ENCODE measurements at places on chromosomes 3 and 15. TPM values are rescaled to one million over a fixed set of nuclear protein-coding genes. Genes with fewer than 3 reads are reported as not detected.

The FOXB1 gene
- total RNA-seq = not detected

The HTR3E gene
- not detected for total RNA-seq

The SEMA7A gene
- 18.1 TPM for total RNA-seq

The TMEM40 gene
- total RNA-seq = 0.79 TPM

The GLT8D1 gene
- total RNA-seq = 33.3 TPM

The IL17RB gene
- total RNA-seq = 11.8 TPM

The SLCO3A1 gene
- 1.6 TPM for total RNA-seq

The TMEM158 gene
- total RNA-seq = 0.08 TPM

The LSMEM2 gene
- 0.08 TPM for total RNA-seq

GRCh38 chr3:9500108-9501050 is 53.2 kb downstream of the LHFPL4 start:
- peak; percentile 65 for DNase-seq

DNA sequence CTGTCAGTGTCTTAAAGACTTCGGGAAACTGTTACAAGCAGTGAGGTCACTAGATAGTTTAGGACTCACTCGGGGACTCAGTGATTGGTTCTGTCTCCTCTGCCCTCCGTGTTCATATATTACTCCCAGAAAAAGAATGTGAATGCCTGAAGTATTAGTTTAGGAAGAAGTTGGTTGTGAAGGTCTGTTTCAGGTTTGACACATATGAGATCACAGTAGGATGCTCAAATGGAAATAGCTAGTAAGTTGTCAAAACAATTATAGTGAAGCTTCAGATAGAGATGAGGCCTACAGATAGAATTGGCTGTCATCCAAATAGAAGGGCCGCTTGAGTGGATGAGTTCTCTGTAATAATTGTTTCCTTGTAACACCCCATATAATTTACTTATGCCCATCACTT is 172.6 kb downstream of the PLCL2 start:
- DNase-seq = no peak

- no peak for DNase-seq
Observed at GRCh38 chr3:45962033-45962432, 18.8 kb downstream of the CXCR6 start.

GRCh38 chr15:101614001-101614585 is 38.1 kb downstream of the TM2D3 start:
- no peak for DNase-seq

DNA sequence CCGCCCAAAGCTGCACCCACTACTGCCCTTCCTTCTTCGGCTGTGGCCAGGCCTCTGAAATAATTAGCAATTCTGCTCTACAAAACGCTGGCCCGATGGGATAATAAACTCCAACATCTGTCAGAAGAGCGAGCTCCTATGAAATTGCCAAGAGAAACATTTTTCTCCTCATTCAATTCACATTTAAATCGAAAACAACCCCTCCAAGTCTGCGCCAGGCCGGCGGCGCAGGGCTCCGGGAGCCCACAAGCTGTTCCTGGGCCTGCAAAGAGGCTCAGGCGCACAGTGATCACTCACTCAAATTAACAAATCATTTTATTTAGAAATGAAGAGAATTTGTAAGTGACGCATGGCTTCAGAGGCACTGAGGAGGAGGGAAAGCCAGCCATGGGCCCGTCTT is 55.3 kb upstream of the TMEM115 start:
- DNase-seq = no peak

DNA sequence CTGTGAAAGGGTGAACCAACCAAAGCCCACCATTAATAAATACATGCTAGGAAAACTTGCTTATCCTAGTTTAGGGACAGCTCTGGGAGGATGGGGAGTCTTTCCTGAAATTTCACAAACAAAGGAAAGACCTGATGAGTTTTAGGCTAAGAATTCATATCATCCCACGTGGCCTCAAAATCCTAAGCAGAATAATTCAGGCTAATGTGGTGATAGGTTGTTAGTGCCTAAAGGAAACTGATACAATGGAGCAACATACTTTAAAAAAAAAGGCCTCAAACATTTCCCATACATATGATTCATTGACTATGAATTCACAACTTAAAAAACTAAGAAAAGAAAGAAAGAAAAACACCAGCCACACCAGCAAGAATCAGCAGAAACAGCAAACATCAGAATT is 126.9 kb upstream of the CNTN4 start:
- DNase-seq = no peak

DNA sequence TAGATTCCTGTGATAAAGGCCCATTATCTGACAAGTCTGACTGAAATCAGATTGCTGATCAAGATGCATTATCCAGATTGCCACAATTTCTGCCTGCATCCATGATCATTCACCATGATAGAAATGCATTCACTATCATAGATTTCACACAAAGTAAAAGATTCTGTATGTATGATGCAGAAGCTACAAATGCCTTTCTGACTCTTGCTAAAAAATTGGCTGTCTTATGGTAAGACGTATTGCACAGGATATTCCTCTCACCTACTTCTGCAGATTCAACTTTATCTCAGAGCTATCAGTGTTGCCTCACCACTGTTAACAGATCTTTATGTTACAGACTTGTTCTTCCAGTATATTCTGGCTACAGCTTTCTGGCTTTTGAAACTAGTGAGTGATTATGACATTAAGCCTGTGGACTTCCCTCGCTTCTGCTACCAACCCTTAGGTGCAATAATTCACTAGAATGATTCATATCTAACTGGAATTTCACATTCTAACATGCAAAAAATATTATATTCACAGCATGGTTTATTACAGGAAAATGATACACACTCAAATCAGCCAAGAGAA is 955.3 kb downstream of the EPHA3 start:
- DNase-seq = no peak

DNA sequence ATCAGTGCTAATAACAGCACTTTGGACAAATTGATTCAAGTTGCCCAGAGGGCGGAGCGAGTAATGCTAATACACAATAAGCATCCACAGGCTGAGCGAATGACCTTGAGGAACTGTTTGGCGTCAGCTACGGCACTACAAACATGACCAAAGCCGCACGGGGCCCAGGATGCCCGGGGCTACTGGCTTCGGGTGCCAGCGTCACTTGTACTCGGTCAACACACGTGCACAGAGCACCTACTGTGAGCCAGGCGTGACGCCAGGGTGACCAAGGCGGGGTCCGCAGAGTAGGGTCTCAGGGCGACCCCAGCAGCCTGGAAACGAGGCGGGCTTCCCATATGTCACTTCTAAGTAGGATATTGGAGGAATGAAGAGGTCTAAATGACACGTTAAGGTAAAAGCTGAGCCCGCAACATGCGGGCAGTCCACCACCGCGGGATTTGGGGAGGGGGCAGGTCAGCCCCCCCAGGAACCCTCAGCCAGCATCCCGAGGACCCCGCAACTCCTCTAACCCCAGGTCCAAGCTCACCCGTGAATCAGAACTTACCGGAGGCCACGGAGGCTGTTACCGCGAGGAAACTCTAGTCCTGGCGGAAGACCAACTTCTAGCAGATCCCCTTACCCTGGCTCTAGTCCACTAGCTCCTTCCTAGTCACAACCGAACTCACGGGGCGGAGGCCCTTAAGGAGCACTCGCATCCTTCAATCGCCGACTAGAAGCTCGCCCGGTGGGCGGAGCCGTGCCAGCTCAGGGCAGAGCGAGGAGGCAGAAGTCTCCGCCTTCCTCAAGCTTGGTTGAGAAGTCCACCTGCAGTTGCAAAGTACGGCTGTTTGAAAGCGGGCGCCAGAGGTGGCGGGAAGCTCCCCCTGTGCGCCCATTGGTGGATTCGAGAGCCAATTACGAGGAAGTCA is at the start of gene CEP152:
Gene CEP152, minus strand, starts transcription at position 656 of the 911 bp plus-strand sequence. CDS start 5,420 bp downstream, outside the sequence.
- DNase-seq = peak; percentile 99

GRCh38 chr3:43523454-43524053 is 98.3 kb downstream of the ANO10 start:
- DNase-seq = no peak

DNA sequence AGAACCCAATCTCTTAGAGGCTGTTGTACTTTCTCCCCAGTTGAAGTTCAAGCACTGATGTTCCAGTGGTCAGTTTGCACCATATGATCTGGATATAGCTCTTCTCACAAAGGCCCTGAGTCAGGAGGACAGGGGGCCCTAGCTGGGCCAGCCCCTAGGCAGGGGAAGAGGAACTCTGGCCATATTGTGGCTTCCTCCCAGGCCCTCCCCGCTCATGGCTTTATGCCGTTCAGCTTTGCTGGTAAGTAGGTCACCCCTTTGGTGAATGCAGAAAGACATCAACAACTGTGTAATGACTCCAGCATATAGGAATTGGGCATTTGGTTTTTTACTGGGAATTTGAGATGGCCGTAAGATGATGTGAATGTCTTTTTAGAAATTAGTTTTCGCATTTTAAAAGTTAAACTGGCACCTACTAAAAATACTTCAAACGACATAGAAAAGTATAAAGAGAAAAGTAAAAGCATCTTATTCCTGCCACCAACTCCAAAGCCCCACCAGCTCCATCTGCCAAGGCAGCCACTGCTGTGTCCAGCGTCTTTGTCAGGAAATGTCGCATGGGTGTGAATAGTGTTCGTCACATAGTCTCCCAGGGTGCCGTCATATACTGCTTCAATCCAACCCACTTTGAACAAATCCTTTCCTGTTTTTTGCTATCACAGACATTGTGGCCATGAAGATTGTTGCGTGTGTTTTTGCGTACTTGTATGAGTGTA is 25.3 kb downstream of the CCR9 start:
- DNase-seq = no peak

DNA sequence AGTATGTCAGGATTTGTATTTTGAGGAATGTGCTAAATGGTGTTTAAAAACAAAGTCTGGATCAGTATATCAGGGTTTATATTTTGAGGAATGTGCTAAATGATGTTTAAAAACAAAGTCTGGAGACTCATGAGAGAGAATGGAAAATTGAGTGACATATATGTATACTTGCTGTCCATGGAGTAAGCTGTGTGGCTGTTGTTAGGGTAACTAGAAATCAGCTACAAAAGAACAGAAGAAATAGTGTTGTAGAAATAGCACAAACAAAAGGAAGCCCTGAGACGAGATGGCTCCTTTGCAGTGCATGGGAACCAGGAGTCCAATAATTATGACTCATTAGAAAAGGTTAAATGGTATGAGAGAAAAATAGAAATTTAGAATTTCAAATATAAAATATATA is 282.7 kb upstream of the MANF start:
- no peak for DNase-seq

DNA sequence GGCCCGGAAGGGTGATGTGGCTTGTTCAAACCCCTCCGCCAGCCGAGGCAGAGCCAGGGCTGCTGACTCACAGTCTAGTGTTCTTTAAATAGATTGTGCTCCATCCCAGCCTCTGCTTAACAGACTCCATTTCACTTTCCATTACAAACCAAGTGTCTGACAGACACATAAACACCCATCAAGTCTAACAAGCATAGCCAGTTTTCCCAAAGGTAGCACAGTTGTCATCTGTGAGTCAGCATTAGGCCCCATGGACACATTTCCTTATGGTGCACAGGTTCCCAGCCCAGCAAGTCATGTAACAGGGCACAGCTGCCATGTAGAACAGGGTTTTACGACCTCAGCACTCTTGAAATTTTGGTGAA is 109.9 kb upstream of the RAP2B start:
- no peak for DNase-seq

DNA sequence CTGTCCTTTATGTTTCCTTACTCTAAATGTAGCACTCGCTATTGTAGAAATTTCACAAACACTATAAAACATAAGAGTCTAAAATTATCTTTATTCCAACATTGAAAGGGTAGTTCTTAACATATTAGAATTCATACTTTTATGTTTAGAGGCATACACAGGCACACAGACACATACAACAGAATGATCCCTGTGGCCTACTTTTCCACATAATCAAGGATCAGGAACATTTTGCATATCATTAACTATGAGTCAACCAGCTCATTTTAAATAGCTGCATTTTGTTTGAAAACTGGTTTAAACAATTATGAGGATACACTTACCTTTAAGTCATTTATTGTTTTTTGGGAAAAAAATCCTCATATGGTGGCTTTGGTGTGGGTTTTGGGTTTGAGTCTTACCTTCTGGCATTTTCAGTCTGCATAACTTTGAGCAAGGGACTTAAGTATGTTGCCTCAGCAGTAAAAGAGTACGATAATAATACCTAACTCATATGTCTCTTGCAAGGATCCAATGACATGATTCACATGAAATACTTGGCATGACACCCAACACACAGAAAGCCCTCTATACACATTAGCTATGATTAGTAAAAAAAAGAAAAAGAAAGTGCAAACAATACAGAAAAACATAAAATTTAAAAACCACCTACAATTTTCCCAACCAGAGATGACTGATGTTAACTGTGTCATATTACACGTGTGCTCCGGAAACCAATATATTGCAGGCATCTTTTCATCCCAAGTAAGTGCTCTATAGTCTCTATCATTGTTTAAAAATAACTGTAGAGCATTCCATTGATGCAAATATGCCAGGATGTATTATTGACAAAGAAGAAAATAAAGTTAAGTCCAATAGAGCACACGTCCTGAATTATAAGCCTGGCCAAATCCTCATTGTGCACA is 213.1 kb upstream of the ADAMTS9 start:
- no peak for DNase-seq

GRCh38 chr3:53941950-53942349 is 50.3 kb upstream of the SELENOK start:
- DNase-seq = no peak

GRCh38 chr3:24683633-24684384 is 189.2 kb upstream of the THRB start:
- no peak for DNase-seq

DNA sequence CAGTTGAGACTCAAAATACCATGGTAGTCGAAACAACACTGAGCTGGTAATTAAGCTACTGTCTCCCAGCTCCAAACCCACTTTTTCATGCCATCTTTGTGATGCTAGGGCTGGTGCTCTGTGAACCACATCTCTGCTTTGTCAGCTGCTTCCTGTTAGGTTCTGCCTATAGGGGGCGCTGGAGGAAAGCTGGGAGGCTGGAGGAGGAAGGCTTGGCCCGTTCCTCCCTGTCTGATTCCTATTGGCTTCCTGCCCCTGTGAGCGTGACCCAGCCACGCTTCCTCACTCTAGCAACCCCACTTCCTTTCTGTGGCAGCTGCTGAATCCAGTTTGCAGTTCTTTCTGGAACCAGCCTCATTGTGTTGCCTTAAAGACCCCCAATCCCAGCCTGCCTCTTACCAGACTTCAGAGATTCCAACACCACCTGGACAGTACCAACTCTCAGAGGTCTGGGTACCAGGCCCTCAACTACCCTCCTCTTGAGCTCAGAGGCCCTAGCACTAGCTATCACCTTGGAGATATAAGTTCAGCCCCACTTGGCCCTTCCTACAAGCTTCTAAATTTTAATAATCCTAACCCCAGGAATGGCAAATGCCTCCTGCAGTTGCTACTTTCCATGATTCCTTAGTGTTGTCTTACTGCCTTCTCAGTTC is 120.9 kb downstream of the ERC2 start:
- peak; percentile 40 for DNase-seq

- DNase-seq = no peak
Observed at GRCh38 chr3:38116471-38117162, 20.3 kb downstream of the ACAA1 start.

DNA sequence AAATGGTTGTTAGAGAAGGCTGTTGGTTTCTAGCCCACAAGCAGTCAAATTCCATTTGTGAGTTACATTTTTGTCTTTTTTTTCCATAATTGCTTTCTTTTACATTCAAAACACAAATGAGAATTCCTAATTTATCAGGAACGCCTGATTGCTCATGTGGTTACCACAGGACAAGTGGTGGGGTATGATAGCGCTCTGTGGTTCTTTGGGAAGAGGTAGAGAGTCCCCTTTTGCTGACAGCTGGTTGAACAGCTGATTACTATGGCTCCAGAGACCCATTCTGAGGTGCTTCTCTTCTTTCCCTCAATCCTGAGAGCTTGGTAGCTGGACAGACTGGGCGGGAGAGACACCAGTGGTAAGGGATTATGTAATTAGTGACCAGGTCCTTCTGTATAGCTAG is 24.4 kb downstream of the CNOT10 start:
- no peak for DNase-seq

Measured in liver (tissue), 10 donors.